Fibroblast of skin of scalp (primary cell): ENCODE measurements at places on chromosomes 4 and X.
A peak's percentile ranks its signal among the peaks of the same experiment; 100 is the strongest.

DNA sequence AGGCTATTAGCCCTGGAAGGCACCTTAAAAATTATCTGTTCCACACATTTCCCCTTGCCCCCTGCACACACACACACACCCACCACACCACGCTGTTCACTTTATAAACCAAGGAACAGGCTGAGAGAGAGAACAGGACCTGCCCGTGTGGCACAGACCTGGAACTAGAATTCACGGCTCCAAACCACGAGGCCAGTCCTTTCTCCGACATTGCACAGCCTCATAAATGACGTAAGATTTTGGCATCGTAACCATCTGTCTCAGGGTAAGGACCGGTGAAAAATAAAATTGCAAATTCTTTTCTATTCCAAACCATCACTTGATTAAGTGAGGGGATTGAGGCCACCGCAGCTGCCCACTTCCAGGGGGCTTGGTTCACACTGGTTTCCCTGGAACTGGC lies 330.3 kb downstream of the BCOR start:
- DNase-seq = no peak

- no peak for DNase-seq
Observed at GRCh38 chr4:110907801-110908313, 285.0 kb upstream of the PITX2 start.

- peak; percentile 85 for DNase-seq
Observed at GRCh38 chr4:94634271-94634670, 123.5 kb upstream of the BMPR1B start.

DNA sequence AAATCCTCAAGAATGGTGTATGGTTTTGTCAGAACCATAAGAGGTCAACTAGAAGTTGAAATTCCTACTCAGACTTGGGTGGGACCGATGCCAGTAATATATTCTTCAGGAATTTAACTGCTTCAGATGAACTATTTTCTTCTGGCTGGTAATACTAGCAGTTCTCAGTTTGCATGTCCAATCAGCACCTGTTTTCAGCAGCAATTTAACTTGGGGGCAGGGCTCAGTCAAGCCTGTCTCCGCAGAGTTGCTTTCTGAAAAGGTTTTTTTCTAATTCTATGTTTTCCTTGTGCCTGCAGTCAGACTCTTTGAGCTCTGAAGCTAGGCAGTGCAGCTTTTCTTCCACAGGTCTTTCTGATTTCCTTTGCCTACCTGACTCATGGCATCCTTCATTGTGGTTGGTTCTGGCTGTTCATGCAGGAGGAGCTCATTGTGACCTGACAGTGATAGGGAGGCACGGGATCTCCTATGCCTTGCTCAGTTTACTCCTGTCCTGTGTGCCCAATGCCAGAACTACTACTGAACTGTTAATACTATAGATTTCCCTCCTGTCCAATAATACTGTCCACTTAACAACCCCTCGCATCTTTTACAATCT lies 17.3 kb upstream of the FMR1 start:
- peak; percentile 29 for DNase-seq

GRCh38 chr4:14272206-14272605 lies 644.7 kb upstream of the BOD1L1 start:
- no peak for DNase-seq

DNA sequence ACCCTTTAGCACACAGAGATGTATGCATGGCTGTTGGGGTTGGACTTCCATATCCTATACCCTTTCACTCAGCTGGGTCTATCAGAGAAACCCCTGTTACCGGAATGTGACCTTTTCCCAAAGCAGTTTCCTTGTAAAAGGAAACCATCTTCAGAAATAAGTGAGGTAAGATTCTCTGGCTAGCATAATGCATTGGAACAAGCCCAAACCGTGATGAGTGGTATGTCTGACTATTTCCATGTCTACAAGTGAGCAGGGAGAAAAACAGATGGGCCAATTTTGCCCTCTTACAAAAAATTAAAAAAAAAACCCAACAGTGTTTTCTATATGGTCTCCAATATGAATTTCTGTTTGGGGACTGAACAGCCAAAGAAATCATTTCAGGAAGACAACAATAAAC lies 283.9 kb downstream of the SMARCA1 start:
- DNase-seq = peak; percentile 64

- DNase-seq = no peak
Observed at GRCh38 chr4:38067499-38067898, 107.3 kb downstream of the PTTG2 start.

- DNase-seq = peak; percentile 82
Observed at GRCh38 chr4:128812442-128813235, 3.1 kb downstream of the JADE1 start.

DNA sequence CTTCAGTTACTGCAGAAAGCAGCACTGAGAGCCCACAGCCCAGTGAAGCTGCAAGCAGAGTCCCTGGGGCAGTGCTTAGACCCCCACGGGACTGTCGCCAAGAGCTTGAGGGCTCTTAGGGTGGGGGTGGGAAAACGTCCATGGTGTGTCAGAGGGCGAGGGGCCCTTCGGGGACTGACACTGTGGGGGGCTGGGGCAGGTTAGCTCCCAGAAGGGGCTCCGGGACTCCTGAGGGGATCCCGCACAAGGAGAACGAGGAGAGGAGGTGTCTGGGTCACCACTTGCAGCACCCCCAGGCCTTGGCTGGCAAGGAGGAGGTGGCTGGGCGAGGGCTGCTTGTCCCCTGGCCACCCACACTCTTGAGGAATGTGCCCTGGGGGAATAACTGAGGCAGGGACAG lies 20.8 kb downstream of the NAT8L start:
- DNase-seq = no peak

GRCh38 chr4:142064181-142064580 lies 427.8 kb downstream of the IL15 start:
- DNase-seq = peak; percentile 13

DNA sequence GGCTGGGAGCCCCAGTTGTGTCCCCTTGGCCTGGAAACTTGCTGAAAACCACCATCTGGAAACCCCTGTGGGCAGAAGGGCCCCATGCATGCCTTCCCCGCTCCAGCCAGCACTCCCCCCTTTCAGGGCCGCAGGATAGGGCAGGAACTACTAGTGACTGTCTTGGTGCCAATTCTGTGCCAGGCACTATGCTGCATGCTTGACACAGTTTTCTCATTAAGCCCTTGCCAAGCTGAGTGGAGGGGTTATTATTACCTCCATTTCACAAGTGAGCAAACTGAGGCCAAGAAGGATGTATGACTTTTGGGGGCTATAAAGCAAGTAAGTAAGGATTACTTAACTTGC lies 73.6 kb upstream of the PJA1 start:
- no peak for DNase-seq

GRCh38 chr4:88653371-88653946 lies 44.2 kb downstream of the NAP1L5 start:
- DNase-seq = no peak

DNA sequence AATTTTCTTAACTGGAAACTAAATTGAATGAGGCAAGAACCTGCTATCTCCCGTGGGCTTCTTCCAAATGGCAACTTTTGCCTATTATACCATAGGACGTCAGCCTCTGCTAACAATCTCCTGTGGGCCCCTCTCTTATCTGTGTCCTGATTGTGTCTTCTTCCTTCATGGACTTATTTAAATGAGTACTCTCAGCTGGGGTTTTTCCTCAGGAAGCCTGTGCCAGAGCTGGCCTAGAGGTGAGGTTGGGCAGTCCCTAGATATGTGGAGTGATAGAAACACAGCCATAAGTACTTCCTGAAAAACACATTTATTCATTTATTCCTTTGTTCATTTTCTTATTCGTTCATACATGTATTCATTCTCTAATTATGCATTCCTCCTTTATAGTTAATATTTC lies 712.5 kb upstream of the SLIT2 start:
- DNase-seq = no peak

DNA sequence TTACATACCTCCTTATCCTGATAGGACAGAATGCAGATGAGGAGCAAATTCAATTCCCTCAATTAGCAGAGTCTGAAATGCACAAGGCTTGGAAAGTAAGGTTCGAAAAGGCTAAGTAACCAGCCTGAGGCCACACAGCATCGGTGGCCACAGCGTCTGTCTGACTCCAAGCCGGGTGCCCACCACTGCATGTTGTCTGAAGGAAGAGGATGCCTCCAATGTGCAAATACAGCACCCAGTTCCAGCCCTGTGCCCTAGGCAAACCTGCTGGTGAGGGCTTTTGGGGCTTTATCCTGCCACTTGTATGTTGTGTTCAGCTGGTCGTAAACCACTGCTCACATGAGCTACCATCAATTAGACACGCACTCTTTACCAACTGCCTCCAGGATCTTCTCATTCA lies 48.6 kb upstream of the PPP2R2C start:
- DNase-seq = no peak

DNA sequence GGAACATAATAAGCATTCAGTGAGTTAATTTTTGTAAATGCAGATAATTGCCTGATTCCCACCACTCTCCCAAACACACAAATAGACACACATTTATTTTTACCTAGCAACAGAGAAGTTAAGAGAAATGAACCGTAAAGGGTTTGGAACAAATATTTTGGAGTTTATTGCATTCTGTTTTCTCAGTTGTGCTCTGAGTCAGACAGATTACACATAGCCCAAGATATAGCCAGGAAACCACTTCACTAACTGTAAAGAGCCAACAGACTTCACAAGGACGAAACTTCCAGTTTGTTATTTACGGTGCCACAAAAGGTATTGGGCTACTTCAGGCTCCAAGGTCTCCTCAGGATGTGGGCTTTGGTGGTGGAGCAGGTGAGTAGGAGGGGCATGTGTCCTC lies 217.0 kb downstream of the BMPR1B start:
- DNase-seq = peak; percentile 34

DNA sequence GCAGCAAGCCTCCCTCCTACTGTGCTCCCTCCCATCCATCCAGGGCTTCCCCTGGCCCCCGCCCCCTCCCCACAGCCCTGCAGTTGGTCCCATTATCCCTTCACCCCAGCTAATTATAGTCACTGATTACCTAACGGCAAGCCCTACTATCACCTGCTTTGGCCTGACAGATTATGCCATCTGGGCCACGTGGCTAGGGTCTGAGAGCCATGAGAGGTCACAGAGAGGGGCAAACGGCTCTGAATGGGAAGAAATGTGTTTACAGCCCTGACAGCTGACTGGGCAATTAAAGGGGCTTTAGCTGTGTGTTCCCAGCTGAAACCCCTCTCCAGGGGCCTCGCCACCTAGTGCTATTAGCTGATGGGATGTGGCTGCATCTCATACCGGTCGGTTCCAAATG lies 134.4 kb upstream of the CPEB2 start:
- DNase-seq = no peak

- no peak for DNase-seq
Observed at GRCh38 chrX:22968494-22968893, 31.3 kb upstream of the DDX53 start.

DNA sequence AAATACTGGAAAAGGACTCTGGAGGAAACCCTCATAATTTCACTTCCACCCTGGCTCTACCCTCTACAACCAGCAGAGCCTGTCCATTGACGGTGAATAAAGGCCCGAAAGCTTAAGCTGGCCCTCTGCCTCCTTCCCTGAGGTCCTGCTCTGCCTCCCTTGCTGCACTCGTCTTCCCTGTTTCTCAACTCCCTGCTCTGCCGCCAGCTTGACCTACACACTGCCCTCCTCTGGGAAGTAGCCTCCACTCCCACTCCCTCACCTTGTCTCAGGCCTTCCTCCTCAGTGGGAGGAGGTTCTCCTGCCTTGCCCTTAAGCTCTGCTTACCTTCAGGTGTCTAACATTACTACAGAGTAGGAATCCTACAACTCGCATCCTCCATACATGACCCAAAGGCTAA lies 608.6 kb upstream of the NR3C2 start:
- no peak for DNase-seq
